ENCODE measurements at places on chromosomes 12 and 14.

- no peak for DNase-seq
Measured at GRCh38 chr12:76523408-76523807, 36.2 kb downstream of the OSBPL8 start.

- no peak for DNase-seq
Measured at GRCh38 chr14:97777622-97778355, 980.6 kb downstream of the VRK1 start.

- DNase-seq: no peak
Measured at GRCh38 chr12:44193281-44193680, 357.4 kb downstream of the TMEM117 start.

GRCh38 chr12:11238275-11238674 lies 31.2 kb downstream of the PRB3 start:
- no peak for DNase-seq

GRCh38 chr12:102971227-102971626 lies 13.8 kb downstream of the ASCL1 start:
- DNase-seq: no peak

- DNase-seq: no peak
Measured at GRCh38 chr14:71701990-71702389, 230.2 kb upstream of the RGS6 start.

- DNase-seq: no peak
Measured at GRCh38 chr14:94161981-94162380, 12.1 kb upstream of the PPP4R4 start.

DNA sequence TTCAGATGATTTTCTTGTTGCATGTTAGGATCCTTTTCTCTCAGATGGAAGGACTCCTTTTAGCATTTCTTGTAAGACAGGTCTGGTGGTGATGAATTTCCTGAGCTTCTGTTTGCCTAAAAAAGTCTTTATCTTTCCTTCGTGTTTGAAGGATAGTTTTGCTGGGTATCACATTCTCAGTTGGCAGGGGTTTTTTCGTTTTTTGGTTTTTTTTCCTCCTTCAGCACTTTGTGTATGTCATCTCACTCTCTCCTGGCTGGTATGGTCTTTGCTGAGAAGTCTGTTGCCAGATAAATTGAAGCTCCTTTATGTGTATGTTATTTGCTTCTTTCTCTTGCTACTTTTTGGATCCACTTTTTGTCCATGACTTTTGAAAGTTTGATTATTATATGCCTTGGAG lies 15.6 kb upstream of the TXNRD1 start:
- DNase-seq: no peak

- no peak for DNase-seq
Measured at GRCh38 chr14:67385120-67385519, 25.0 kb downstream of the EIF2S1 start.

GRCh38 chr12:7433276-7433822 lies 10.6 kb downstream of the CD163L1 start:
- DNase-seq: no peak

- peak; percentile 9 for DNase-seq
Measured at GRCh38 chr14:103332143-103332919, 1.7 kb upstream of the EIF5 start.

GRCh38 chr12:3038926-3039510 lies 38.2 kb upstream of the TSPAN9 start:
- DNase-seq: no peak

GRCh38 chr12:4817880-4818279 lies 91.8 kb upstream of the KCNA1 start:
- no peak for DNase-seq

GRCh38 chr14:52936437-52936836 lies 14.4 kb downstream of the FERMT2 start:
- no peak for DNase-seq

DNA sequence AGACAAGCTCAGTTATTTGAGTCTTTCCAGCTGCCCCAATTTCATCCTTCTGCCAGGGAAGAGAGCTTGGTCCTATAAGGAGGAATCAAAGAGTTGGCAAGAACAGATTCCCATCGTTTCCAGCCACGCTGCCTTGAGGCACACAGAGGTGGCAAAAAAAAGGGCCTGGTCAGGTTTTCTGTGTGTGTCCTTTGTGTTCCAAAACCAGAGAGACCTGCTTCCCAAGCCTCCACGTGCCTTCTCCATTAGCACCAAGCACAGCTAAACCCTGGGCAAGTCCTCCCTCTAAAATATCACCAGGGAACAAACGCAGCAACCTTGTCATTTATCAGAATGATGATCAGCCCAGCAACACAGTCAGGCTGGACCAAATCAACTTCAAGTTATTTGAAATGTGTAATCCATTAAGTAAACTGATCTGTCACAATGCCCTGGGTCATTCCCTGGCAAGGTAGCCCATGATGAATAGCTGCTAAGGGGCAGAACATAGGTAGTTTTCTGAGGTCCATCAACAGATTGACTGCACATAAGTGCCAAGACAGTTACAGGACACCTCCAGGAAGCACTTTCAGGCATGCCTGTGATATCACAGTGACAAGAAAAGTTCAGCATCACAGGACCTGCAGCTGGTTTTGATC lies 28.6 kb upstream of the C12orf42 start:
- DNase-seq: no peak

DNA sequence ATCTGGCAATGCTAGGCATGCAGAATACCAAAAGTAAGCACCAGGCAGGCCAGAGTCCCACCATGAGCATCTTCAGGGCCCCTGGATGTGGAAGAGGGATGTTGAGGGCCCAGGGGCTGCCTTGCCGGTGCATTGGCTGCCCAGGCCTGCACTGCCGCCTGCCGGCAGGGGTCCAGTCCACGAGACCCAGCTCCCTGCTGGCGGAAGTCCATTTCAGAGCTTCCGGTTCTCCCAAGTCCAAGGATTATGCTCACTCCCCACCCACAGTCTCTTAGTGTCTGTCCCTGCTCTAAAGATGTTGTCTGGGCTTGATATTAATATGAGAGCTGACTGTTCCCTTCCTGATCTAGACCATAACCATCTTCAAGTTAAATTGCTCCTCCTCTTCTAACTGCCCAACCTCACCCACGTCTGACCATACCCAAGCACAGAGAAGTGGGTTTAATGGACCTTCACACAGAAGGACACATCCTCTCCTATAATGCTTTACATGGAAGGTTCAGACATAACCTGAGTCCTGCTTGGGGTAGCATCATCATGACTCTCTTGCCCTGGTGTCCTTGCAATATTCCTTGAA lies 117.4 kb downstream of the DAD1 start:
- no peak for DNase-seq

- DNase-seq: no peak
Measured at GRCh38 chr14:104473649-104474494, 105.7 kb upstream of the C14orf180 start.

- no peak for DNase-seq
Measured at GRCh38 chr12:26229910-26230309, 34.5 kb downstream of the SSPN start.

- DNase-seq: no peak
Measured at GRCh38 chr12:57965766-57966165, 24.4 kb downstream of the ATP23 start.

- no peak for DNase-seq
Measured at GRCh38 chr14:83744224-83744623, 1785.7 kb upstream of the FLRT2 start.

GRCh38 chr12:29035112-29035511 lies 114.0 kb upstream of the FAR2 start:
- DNase-seq: no peak

GRCh38 chr14:78631551-78631950 lies 461.4 kb downstream of the NRXN3 start:
- DNase-seq: no peak

DNA sequence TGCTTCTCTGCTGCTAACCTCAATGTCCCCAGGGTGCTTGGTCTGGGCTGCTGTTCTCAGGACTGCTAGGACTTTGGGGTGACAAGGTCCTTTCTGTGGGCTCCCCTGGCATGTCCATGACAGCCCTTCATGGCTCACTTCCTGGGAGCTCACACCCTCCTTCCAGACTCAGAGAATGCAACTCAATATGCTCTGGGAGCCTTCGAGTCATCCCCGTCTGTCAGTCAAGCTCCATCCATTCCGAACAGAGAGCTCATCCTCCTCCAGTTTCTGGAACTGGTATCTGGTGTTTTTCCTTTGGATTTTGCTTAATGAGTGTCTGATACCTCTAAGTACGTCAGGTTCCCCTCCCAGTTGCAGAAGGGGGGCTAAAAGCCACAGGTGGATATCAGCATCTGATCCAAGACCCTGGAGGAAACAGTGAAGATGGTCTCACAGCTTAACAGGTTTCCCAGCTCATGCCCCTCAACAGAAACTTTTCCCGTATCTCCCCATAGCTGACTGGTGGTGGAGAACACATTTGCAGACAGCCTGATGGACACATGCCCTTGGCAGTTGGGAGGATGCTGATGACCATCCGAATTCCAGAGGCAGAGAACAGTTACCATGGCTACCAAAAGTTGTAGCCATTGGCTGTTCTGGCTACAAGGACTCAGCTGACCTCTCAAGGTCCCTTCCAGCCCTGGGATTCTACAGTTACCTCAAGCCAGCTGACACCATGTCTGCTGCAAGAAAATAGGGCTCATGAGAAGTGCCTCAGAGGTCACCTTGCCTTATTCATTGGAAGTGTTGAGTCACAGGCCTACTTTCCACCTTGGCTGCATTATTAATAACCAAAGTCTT lies 9.5 kb upstream of the RAB35 start:
- no peak for DNase-seq

GRCh38 chr14:27845241-27845850 lies 921.2 kb upstream of the FOXG1 start:
- no peak for DNase-seq

GRCh38 chr12:28909291-28909690 lies 239.8 kb upstream of the FAR2 start:
- DNase-seq: no peak

DNA sequence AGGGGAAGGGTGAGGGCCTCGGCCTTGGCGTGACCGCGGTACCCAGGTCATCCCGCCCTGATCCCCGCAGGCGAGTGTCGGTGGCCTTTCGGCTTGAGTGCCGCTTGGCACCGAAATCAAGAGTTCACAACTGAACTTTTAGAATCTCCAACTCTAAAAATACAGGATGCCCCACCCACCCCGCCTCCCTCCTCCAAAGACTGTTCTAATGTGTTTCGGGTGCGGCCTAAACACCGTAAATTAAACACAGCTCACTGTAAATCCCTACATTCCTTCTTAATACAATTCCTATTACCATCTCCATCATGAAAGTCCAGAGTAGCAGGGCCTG lies 11.4 kb downstream of the SCNN1A start:
- DNase-seq: peak; percentile 59

GRCh38 chr12:123006977-123007376 lies 26.5 kb downstream of the ARL6IP4 start:
- DNase-seq: no peak

DNA sequence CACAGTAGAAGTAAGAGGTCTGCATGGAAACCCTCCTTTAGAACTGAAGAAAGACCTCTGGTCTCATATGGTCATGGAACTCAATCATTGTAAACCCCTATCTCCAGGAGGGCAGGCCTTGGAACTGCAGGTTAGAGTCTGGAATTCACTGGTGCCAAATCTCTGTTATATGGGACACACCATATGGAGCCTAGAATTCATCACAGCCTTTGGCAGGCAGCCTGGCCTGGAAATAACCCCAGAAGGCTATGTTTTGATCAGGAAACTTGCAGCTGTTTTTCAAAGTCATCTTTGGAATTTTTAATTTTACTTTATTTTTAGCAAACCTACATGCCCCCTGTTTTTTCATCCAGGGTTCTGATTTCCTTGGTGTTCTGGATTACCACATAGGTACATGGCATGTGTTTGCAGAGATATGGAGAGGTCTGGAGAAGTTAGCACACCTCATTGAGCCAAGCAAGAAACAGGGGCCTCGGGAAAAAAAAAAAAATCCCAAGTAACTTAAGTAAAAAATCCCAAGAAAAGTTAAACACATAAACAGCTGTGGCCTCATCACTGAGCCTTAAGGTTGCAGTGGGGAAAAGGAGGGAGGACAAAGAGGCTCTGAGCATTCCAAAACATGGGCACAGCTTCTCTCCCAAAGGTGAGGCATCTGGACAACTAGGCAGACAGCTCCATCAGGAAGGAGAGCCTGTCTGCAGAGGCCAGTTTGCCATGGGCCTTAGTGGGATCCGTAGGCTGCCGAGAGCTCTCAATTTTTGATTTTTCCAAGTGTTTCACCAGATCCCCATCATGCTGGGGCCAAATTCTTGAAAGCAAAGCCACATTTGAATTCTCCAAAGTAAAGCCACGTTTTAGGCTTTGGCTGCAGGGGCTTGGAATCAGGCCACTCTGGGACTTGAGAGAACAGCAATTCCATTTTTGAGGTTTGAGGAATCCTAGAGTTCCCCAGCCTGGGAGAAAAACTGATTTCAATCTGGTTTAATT lies 339.6 kb upstream of the TBX3 start:
- no peak for DNase-seq

DNA sequence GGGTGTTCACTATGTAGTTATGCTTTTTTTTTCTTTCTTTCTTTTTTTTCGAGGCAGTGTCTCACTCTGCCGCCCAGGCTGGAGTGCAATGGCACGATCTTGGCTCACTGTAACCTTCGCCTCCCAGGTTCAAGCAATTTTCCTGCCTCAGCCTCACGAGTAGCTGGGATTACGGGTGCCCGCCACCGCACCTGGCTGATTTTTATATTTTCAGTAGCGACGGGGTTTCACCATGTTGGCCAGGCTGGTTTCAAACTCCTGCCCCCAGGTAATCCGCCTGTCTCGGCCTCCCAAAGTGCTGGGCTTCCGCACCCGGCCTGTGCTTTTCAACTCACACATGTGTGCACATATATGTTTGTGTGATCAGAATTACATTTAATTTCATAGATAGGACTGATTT lies 38.9 kb upstream of the AMN start:
- no peak for DNase-seq

- DNase-seq: no peak
Measured at GRCh38 chr14:90755661-90756304, 60.4 kb downstream of the TTC7B start.

GRCh38 chr14:96482986-96483385 lies 19.2 kb upstream of the PAPOLA start:
- DNase-seq: no peak

GRCh38 chr12:112309797-112310196 lies 72.4 kb downstream of the HECTD4 start:
- DNase-seq: no peak

GRCh38 chr14:99041820-99042174 lies 230.2 kb downstream of the BCL11B start:
- DNase-seq: no peak

DNA sequence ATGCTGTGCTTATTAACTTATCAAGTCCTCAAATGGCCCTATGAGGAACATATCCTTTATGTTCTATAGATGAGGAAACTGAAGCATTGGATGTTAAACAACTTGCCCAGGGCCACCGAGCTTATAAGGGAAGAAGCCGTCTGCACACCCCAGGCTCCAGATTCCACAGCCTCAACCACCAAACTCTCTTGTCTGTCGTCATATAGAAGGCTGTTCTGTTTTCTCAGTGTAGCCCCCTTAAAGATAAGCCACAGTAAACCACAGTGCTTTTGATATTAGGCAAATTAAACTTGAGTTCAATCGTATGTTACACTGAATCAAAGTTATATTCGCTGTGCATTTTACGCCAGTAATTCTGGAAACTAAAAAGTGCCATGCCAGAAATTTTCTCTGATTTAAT lies 116.7 kb downstream of the PRKCH start:
- no peak for DNase-seq

DNA sequence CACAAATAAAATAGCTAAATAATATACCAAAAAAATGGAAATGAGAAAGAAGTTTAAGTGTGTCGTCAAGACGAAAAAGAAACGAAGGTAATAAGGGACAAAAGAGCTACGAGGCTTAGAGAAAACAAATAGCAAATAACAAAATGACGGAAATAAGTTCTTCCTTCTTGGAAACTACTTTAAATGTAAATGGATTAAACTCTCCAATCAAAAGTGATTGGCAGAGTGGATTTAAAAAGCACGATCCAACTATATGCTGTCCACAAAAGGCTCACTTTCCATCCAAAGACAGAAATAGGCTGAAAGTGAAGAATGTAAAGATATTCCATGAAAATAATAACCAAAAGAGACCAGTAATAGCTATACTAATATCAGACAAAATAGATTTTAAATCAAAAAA lies 82.4 kb downstream of the DIO3 start:
- DNase-seq: no peak
